Epithelial cell of esophagus (primary cell): ENCODE measurements at places on chromosomes 7 and 10.
A peak's percentile ranks its signal among the peaks of the same experiment; 100 is the strongest.

DNA sequence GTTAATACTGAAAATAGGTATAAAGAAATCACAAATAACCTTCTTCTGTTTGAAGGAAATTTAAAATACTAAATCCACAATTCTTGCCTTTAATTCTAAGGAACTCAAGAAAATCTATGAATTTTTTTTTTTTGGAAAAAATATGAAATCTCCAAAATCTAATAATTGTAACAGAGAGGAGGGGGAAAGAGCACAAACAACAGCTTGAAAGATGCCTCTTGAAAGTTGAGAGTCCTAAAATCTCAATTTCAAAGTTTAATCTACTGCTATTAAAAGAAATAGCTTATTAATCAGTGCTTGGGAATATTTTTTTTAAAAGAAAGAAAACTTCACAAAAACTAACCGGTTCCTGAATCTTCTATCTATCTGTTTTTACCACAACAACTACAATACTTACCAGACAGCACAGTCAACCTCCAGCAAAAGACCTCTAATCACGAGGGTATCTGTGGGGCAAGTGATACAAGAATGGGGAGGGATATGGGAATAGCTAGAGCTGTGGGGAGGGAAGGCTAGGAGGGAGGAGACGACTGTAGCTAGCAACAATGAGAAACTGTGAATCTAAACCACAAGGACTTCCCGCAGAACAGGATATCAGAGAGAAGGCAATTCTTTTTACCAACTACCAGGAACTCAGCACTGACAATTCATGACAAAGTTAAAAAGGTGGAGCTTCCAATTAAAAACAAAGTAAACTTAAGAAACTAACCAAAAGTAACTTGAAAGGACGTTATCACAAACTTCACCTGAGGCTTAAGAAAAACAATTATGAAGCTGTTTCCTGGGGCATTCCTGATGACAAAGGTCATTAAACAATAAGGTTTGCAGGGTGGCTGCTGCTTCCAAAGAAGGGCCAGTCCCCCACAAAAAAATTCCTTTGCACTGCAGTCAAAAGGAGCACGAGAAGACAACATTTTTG lies at the start of gene USP54:
Gene USP54, minus strand, starts transcription at position 462 of the 919 bp plus-strand sequence. CDS start 15,684 bp downstream, outside the sequence.
- peak; percentile 74 for DNase-seq

DNA sequence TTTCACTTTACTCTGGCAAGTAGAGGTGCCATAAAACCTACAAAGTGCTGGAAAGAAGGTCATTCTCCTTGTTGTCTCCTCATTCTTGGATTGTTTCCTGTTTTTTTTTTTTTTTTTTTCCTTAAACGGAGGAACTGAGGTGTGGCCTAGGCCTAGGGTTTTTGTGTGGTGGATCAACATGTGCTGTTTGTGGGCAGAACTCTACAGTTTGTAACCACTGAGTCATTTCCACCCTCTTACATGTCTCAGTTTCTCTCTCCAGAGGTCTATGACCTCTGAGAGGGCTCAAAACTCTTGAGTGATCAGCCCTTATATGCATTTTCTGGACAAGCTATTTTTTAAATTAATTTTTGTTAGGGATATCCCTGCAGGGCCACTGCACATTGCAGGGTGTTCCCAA lies 296.0 kb downstream of the PPP1R3A start:
- DNase-seq = no peak

GRCh38 chr7:132187869-132188789 lies 388.1 kb downstream of the PLXNA4 start:
- DNase-seq = no peak

DNA sequence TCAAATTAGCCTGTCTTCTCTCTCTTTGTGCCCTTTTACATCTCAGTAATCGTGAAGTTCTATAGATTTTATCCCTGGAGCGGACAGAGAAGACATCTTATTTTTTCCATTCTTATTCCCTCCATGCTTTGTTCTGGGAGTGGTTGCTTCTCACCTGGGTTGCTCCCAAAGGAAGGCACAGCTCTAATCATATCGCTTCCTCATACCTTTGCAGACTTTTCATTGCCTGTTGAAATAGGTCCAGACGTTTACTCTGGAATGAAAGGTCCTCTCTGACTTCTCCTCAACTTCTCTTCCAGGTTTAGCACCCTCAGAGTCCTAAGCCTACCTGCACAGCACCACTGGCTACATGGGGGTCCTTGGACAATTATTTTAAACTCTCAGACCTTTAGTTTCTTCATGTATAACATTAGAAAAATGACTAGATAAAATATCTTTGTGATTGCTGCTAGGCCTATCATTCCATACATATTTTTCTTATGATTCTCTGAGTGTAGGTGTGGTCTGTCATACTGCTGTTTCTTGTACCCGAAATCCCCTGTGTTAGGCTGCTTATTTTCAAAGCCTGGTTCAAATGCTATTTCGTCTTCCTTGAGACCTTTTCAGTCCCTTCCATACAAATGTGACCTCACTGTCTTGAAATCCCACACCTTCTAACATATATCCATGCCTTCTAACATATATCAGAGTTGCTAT lies 418.1 kb downstream of the GFRA1 start:
- DNase-seq = peak; percentile 41

- DNase-seq = peak; percentile 89
Observed at GRCh38 chr10:13708256-13708990, 121.7 kb downstream of the PRPF18 start.

DNA sequence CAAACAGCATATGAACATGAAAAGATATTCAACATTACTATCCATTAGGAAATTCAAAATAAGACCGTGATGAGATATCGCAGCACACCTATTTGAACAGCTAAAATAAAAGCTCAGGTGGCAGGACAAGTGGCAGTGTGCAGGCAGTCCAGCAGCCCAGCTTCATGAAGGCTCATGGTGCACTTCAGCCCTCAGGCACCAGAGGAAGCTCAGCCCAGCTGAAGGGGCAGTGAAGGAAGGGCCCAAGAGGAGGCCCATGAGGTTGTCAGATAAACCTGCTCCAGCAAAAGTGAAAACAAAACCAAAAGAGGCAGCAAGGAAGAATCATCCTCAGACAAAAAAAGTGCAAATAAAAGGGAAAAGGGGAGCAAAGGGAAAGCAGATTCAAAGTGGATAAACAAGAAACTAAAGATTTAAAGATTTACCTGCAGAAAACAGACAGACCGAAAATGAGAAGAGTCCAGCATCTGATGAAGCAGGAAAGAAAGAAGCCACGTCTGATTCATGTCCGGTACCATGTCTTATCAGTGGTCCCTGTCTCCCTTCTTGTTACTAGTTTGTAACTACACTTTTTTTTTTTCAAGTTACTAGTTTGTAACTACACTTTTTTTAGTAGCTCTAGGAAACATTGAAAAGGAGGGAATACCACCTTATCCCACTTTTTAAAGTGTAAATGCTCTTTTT lies 15.0 kb upstream of the FAM24B start:
- no peak for DNase-seq

DNA sequence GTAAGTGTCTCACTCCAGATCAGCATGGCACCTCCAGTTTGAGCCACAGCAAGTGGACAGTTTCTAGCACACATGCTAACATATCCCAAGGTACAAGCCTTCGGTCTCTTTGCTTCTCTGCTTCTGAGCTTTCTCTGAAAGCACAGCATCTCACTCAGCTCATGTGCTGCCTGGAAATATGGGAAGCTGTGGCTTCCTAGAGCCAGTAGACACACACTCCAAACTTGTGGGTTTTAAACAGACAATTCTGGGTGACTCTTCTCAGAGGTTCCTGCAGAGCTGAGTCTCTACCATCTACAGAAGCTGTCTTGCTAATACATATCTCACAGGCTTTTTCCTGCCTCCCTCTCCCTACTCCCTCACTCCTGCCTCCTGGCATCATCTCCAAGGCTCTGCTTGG lies 23.9 kb upstream of the TMEM273 start:
- no peak for DNase-seq

DNA sequence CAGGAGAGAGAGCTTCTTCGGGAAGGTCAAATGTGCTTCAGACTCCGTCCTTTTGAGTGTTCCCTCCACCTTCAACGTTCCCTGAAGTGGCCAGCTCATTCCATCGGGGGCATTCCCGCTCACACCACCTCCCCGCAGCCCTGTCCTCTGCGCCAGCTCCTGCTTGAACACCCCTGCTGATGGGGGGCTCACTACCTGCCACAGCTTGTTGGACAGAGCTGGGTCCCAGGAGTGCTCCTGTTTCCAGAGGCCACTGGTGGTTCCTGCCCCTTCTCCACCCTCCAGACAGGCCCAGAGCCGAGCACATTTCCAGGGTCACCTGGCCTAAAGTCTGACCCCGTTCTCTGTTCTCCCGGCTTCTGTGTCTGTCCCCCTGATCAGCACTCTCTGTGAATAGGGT lies 67.4 kb downstream of the ELFN1 start:
- DNase-seq = no peak

GRCh38 chr10:62814756-62815380 lies 1.3 kb downstream of the EGR2 start:
- DNase-seq = no peak

DNA sequence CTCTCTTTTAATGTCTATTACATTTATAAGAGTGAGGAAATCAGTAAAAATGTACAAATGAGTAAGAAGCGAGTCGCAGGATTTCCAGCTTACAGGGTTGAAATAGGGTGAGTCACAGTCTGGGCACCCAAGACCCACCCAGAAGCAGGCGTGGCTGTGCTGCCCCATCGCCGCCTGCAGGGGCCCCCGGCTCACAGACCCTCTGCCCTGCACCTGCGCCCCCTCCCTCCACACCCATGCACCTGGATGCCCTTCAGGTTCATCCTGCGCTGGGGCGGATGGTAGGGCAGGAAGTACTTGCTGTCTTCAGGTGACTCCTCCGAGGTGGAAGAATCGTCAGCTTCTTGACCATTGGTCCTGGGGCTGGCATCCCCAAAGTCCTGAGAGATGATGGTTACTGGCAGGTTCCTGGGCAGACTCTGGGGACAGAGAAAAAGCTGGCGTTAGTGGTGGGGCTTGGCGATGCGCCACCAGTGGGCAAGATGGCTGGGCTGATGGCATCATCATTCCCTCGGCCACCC lies 90.2 kb upstream of the GNA12 start:
- peak; percentile 91 for DNase-seq

GRCh38 chr7:28358423-28358868 lies 53.9 kb upstream of the CREB5 start:
- DNase-seq = peak; percentile 87

DNA sequence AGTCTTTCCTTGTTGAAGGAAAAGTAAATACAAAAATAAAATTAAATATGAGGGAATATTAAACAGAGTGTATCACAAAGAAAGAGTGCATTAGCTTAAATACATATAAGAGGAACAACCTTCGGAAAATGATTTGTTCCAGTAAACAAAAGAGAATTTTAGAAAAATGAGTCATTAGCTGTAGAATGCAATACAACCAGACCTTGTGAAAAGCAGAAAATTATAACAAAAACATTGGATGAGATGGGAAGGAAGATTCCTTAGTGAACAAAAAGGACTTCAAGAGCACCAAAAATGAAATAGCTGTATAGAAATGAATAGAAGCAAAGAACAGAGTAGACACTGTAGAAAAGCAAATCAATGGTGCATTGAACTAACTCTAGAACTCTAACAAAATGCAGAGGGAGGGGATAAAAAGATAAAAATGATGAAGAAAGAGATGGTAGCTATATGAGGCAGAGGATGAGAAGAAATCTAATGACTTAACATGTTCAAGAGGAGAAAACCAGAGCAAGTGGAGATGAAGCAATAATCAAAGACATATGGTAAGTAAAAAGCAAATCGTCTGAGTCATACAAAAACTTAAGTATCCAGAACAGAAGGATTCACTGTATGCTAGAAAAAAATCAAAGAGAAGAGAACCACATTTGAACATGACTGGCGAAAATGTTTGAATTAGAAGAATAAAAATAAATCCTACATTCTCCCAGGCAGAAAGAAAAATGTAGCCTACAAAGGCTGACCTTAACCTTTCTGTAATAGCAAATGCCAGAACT lies 190.5 kb downstream of the TMEM26 start:
- DNase-seq = peak; percentile 10

GRCh38 chr10:588246-589165 lies 101.0 kb downstream of the DIP2C start:
- no peak for DNase-seq

GRCh38 chr7:78434281-78434680 lies 635.7 kb downstream of the PHTF2 start:
- no peak for DNase-seq

DNA sequence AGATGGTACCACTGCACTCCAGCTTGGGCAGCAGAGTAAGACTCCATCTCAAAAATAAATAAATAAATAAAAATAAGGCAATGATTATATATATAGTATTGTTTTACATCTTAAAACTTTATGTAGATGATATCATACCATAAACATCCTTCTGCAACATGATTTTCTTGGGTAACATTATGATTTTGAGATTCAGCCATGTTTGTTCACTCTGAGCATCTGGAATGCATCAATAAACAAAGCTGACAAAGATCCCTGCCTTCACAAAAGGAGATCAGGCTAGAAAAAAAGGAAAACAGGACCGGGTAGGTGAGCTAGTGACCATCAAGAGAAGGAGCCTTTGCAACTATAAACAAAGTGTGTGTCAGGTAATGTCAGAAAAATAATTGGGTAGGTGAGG lies 31.9 kb upstream of the KAT6B start:
- DNase-seq = no peak

DNA sequence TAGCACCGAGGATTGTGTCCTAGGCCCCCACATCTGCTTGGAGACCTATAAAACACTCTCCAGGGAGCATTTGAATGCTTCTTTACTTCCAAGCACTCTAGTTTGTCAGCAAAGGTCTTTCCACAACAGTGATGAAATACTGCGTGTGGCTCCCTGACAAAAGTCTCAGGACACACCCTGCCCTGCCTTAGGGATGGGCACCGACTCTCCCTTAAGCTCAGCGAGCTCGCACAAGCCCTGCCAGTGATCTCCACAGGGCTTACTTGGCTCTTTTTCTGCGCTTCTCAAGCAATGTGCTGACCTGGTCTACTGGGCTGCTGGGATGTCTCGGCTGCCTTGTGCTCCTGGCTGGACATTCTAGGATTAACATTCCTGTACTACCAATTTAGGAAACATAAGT lies 84.3 kb upstream of the MPP7 start:
- peak; percentile 92 for DNase-seq

DNA sequence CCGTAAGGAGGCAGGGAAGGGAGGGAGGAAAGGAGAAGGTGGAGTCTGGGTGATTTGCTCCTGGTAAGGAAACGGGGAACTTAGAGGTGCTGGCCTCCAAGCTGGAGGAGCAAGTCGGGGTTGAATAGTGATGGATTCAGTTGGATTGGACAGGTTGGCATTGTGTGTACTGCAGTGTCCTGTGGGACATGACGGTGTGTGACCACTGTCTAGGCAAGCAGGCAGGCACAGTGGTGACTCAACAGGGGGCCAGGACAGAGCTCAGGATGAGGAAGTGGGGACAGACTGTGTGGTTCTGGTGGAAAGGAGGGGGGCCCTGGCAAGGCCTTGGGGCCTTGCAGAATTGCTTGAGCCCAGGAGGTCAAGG lies 48.8 kb downstream of the COL26A1 start:
- DNase-seq = no peak

DNA sequence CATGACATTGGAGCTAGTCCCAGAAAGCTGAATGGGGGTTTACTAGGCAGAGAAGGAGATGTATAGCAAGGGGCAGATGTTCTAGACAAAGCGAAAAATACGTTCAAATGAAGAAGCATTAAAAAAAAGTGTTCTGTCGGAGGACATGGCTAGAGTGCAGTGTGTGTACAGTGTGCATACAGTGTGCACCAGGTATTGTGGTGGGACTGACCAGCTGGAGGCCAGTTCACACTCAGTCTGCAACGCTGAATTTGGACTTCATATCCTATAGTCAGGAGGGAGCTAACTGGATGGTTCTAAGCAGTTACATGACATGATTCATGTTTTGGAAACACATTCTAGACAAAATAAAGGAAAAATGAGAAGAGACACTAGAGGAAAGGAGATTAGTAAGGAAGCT lies 8.8 kb downstream of the BBIP1 start:
- no peak for DNase-seq
